ENCODE measurements at places on chromosomes 4 and X.

GRCh38 chr4:168631241-168632162 lies 134.7 kb downstream of the PALLD start:
- DNase-seq: no peak

GRCh38 chrX:19193565-19193964 lies 71.3 kb upstream of the ADGRG2 start:
- DNase-seq: no peak

DNA sequence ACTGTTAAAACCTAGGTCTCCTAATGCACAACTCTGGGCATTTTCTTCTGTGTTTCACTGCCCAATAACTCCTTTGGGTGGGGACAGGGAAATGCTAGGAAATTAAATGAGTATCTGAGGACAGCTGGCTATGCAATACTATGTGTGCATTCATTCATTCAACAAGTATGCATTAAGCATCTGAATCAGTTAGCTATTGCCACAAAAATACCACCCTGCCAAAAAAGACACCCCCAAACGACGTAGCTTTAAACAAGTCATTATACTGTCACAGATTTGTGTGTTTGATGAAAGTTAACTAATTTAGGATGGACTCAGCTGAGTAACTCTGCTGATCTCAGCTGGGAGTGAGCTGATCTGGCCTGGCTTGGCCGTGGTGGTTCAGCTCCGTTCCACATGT lies 29.8 kb upstream of the PTCHD1 start:
- no peak for DNase-seq

DNA sequence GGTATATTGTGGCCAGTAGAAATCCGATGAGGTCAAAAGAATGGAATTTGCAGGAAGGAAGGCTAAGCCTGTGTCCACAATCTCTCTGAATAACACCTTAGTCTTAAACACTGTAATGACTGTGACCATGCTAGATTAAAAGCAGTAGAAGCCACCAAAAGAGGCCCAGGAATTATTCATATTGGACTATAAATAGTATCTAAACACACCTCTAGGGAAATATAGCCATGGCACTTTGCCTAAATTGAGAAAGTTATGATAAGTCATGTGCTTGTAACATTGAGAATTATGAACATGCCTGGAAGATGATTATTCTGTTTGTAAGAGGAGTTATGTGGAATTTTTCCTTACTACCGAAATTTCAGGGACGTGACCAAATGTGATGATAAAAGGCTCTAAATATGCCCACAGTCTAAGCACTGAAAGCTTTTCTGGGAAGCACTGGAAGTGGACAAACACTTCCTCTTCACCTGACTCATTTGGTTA lies 298.5 kb downstream of the KCTD8 start:
- no peak for DNase-seq

GRCh38 chr4:177384856-177385397 lies 57.3 kb downstream of the AGA start:
- DNase-seq: no peak

GRCh38 chr4:139559089-139559479 lies 3.1 kb upstream of the SETD7 start:
- no peak for DNase-seq

DNA sequence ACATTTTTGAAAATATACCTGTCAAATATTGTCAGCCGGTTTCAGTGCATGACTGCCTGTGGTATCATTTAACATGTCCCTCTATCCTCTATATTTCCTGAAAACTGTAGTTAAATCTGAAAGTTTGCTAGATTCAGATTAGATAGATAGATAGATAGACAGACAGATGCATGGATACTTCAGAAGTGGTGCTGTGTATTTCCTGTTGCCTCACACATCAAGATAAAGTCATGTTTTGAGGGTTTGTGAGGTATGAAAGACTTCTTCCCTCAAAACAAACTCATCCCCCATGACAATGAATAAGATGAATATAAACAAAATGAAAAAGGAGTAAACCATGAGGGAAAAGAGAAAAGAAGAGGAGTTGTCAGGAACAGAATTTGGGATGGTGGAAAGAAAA lies 6.0 kb upstream of the BST1 start:
- no peak for DNase-seq

GRCh38 chrX:3167771-3168170 lies 126.5 kb downstream of the ARSF start:
- no peak for DNase-seq

- no peak for DNase-seq
Measured at GRCh38 chrX:9492901-9493300, 28.0 kb downstream of the TBL1X start.

GRCh38 chrX:133580625-133581024 lies 165.3 kb upstream of the GPC4 start:
- no peak for DNase-seq

DNA sequence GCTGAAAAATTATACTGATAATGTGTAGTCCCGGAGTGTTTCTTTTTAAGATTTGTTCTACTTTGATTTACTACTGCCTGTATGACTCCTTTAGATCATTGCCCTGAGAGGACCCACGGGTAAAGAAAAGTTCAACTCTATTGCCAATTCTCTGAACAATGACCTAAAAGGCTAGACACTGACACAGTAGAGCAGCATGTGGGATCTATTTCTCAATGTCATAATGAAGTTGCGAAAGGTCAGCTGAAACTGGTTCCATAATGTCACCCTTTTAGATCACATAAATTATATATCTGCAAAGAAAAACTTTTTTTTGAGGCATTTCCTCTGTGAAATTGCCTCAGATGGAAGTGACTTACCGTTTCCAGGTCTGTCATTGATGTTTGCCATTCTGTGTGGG lies 67.4 kb downstream of the GLRB start:
- no peak for DNase-seq

DNA sequence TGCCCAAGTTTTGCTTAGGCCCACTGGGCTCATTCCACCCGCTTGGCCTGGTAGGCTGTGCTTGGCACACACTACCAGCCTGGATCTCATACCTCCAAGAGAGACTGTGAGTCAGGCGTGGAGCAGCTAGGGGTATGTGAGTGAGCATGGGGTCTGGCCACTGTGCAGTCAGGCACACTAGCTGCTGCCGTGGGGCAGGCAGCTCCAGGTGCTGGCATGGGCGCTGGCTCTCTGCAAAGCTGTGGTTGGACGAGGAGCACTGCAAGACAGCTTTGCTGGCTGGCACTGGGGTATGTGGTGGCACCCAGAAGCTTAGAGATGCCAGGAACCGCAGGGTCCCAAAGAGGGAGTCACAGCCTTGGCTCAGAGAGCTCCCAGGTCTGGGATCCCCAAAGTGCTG lies 377.8 kb downstream of the KCTD8 start:
- DNase-seq: no peak

DNA sequence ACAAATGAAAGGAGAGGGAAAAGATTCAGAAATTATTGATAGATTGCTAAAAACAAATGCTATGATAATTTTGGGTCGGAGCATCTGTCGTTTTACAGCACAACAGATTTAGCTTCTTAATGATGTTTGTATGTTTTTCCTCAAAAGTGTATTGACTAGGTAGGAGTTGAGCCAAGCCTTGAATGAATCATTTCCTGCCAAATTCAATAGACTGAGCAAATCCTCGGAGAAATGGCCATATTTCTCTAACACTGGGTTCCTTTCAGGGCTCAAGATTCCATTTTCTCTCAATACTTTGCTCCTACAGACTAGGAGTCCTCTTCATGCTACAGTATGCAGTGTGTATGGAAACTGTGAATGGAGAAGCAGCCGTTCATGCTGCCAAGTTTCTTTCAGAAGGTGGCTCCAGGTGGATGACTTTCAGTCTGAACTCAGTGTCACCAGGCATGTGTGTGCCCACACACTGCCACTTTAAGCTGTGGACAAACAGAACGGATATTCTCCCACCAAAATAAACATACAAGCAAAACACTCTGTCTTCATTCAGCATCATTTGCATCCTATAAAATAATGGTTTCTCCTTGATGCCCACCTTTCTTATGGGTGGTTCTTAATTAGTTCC lies 146.0 kb downstream of the TBL1X start:
- DNase-seq: no peak

DNA sequence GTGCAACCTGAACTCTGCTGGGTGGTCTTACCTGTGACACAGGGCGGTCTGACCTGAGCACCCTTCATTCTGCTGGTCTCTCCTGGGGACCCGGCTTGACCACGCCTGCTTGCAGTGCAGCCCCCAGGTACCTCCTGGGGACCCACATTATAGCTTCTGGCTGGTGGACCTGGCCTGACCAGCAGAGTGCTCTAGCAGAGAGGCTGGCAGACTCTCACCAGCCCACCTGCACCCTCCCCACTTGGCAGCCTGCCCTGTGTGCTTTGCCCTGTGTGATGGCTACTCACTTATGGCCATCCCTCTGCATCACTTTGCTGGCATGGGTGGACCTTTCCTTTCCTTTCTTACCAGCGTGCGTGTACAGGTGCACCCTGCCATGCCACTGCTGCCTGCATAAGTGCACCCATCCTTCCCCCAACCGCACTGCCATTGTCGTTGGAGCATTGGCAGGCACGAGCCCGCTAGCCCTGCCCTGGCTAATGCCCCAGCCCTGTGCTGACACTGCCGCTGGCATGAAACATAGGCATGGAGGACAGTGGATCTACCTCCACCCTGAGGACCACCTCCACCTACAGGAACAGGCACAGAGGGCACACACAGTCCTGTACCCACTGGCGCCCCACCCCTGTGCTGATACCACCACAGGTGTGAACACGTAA lies 21.5 kb upstream of the H2AZ1 start:
- DNase-seq: no peak

GRCh38 chr4:23888421-23889319 lies 1.2 kb downstream of the PPARGC1A start:
- no peak for DNase-seq
